ENCODE measurements at places on chromosomes 2 and 18.

DNA sequence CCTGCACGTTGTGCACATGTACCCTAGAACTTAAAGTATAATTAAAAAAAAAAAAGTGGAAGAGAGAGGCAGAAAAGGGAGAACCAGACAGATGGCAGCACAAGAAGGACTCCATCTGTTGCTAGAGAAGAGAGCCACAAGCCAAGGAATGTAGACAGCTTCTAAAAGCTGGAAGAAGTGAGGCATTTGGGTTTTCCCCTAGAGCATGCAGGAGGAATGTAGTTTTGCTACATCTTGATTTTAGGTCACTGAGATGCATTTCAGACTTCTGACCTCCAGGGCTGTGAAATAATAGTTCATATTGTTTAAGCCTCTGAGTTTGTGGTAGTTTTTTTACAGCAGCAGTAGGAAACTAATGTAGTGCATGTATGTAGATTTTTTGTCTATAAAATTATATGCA lies 46.0 kb downstream of the CAVIN2 start:
- DNase-seq = no peak

DNA sequence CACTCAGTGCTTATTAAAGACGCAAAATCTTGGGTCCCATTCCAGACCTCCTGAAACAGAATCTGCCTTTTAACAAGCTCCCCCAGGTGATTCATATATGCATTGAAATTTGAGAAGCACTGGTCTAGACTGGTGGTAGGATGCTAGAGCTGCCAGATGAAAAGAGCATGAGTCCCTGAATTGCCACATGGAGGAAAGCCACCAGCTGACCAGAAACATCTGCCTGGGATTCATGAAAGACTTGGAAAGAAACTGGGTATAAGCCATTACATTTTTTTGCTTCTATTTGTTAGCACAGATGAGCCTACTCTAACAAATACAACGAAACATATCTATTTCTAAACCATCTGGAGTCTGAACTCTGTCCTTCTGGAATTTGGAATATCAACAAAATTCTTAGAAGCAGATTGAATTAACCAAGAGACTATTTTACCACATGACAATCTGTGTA lies 228.9 kb downstream of the RBM43 start:
- DNase-seq = no peak

GRCh38 chr2:119482481-119483394 lies 41.5 kb downstream of the SCTR start:
- no peak for DNase-seq

- DNase-seq = no peak
Measured at GRCh38 chr18:79327199-79327721, 68.5 kb upstream of the NFATC1 start.

GRCh38 chr2:618005-618404 lies 59.2 kb downstream of the TMEM18 start:
- DNase-seq = no peak

DNA sequence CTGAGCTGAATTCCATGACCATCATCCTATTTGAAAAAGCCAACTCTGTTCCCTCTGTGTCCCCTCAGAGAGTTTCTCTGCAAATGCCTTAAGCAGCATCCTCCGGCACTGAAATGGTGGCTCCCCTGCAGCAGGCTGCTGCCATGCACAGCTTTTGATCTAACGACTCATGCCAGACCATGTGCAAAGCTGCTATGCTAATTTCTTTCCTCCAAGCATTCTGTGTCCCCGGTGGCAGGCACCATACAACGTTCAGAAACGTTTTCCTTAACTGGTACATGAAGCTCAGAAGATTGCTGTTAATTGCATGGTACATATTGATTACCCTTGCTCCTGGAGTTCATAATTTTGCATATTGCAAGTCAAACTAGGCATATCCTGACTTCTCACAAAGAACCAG lies 336.8 kb downstream of the RBM43 start:
- no peak for DNase-seq

DNA sequence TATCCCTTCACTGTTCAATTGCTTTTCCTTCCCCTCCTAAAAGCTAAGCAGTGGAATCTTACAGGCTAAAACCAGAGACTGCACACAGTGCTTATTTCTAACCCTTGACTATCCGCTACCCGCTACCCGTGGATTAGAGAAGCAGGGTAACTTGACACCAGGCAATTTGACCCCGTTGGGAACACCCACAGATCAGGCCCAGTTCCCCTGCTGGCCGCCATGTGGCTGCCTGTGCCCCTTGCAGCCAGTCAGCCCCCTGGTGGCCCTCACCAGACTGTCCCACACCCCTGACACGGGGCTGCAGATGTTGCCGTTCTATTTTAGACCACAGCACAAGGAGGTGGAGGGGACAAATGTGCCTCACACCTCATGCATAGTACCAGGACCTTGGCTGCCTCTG lies 74.8 kb downstream of the TXNL1 start:
- DNase-seq = no peak

GRCh38 chr2:144227427-144228105 lies 292.4 kb downstream of the ZEB2 start:
- DNase-seq = no peak

GRCh38 chr2:230691005-230691647 lies 21.5 kb upstream of the CAB39 start:
- no peak for DNase-seq

DNA sequence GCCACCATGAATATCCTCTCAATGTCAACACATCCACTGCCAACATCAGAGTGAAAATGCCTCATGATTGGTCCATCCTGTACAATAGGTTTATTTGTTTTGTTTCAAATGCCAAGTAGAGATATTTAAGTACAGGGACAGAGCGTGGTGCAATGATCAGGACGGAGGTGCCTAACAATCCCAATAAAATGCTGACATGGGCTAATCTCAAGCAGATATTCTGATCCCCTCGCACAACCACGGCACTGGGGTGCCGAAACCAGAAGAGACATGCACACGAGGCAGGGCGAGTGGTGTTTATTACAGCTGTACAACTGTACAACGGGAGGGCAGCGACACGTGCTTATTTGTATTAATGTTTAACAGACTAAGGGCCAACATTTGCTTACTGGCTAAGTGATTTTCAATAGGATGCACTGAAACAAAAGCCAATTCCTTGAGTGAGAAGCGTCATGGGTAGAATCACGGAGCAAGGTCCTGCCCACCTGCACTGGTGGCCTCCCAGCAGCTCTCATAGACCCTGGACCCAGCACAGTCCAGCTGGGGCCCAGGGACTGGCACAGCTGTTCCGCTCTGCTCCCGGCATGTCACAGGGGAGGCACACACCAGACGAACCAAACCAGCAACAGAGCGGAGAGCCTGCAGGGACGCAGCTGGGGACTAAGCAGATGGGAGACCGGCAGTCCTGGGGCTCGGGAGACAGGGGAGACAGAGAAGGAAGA lies 101.4 kb downstream of the HDAC4 start:
- DNase-seq = no peak

- DNase-seq = no peak
Measured at GRCh38 chr2:157364257-157364974, 38.8 kb upstream of the ERMN start.

GRCh38 chr2:14255135-14255820 lies 377.2 kb upstream of the LRATD1 start:
- no peak for DNase-seq
